Activated CD4-positive, alpha-beta T cell treated with anti-CD3 and anti-CD28 coated beads, Interleukin-2, amount 50 U/mL, for 4 hours (primary cell): ENCODE measurements at places on chromosomes 3 and 15.
A peak's percentile ranks its signal among the peaks of the same experiment; 100 is the strongest.

DNA sequence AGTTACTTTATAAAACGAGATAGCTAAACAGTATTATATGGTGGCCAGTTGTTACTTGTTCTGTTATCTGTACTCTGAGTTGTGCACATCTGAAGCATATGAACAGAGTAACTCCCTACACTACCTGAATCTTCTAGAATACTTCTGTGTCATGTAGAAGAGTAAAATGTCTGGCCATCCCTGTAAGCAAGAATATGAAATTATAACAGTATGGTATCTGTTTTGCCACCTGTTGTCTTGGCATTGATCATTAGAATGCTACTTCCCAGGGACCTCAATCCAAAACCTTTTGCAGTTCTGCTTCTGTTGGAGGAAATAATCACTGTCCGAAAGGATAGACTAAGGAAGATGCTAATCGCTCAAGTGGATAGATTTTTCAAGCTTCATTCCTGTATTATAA lies 1.9 kb downstream of the TEX9 start:
- no peak for DNase-seq

DNA sequence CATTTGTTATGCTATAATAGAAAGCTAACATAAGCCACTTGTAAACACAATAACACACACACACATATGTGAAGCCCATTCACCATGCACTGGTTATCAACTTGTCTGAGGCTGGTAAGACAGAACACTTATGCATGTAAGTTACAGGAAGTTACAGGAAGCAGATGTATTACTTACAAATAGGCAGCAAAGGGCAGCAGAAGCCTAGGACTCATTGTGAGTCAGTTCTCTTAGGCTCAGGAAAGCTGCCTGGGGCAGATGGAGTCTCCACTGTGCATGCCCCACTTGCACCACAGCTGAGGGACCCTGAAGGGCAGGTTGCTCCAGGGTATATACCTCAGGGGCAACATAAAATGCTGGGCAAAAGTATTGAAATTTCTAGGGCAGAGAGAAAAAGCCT lies 748.8 kb upstream of the CCDC54 start:
- DNase-seq: no peak

DNA sequence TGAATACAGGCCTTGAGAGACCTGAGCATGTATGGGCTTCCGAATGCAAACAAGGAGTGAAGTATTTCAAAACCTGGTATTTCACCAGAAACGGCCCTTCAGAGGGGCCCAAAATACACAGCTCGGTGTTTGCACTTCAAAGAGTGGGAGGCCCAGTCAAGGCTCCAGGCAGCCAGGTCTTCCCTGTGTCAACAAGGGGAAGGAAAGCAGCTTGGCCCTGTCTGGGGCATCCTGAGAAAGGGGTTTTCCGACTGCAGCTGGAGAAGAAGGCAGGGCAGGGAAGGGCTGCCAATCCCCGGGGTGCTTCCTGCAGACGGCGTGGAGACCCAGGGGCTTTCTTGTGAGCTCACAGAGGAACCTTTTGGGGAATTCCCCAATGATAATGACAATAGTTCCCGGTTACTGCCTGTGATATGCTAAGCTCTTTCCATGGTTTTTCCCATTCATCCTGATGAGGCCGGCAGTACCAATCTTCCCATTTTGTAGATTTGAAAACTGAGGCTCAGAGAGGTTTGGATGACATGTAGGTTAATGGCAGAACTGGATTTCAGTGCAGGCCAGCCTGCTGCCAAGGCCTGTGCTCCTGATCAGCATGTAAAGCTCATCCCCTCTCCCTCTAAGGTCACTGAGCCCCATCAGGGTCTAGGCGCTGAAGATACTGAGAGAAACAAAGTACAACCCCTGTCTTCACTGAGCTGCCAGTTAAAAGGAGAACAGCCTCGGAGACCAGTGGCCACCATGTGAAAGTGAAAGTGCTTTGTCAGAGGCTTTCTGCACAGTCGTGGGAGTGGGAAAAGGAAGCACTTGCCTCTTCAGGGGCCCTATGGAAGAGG lies 43.0 kb upstream of the TLE3 start:
- DNase-seq: peak; percentile 15

- DNase-seq: no peak
Observed at GRCh38 chr15:65653341-65653740, 31.6 kb downstream of the SLC24A1 start.

DNA sequence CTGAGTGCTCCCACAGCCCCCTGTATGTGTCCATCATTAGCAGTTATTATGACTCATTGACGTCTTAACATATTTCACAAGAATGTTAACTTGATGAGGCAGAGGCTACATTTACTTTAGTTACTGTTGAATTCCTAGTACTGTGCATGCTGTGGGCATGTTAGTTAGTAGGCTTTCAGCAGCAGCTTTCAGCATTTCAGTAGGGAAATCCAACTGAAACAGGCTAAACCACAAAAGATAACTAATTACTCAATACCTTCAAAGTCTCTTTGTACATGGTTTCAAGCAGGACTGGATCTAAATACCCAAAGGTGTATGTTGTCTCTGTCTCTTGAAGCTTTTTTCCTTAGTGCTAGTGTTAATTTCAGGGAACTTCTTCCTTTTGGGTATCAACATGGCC lies 229.9 kb upstream of the SUCLG2 start:
- DNase-seq: no peak
